ENCODE measurements at places on chromosomes 2 and 18. TPM values are rescaled to one million over a fixed set of nuclear protein-coding genes. Genes with fewer than 3 reads are reported as not detected.

DNA sequence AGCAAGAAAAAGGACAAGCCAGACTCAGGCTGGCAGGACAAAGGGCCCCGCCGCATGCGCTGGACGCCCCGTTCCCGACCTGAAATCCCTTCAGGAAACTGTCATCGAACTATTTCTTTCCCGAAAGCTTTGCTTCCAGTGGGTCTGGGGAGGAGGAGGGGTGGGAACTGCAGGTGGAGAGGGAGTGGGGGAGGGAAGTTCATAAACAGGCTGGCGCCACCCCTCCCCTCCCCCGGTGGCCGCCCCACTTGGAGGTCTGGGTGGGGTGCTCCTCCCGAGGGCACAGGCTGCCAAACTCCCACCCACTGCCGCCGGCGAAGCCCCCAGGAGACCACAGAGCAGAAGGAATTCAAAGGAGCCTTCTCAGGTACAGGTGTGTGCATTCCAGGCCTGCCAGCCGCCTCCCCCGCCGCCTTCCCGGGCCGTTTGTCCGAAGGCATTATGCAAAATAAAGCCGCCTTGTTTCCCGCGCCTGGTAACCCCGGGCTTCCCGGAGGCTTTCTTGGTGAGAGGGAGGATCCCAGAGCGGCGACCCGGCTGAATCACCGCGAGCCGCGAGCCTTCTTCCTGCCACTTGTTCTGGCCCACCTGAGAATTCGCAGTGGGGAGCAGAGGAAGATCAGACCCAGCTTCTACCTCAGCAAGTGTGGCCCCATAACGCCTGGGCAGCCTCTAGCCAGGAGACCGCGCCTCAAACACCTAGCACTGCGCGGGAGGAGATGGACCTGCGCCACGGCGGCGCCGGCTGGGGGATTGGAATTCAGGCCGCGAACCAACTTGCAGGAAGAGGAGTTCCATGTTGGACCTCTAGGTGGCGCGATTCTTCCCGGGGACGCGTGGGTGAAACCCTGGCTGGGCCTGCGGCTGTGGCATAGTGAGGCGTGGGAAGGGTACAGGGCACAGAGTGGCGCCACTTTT is 101.9 kb downstream of the FOXI3 start:
- DNase-seq, result no peak

DNA sequence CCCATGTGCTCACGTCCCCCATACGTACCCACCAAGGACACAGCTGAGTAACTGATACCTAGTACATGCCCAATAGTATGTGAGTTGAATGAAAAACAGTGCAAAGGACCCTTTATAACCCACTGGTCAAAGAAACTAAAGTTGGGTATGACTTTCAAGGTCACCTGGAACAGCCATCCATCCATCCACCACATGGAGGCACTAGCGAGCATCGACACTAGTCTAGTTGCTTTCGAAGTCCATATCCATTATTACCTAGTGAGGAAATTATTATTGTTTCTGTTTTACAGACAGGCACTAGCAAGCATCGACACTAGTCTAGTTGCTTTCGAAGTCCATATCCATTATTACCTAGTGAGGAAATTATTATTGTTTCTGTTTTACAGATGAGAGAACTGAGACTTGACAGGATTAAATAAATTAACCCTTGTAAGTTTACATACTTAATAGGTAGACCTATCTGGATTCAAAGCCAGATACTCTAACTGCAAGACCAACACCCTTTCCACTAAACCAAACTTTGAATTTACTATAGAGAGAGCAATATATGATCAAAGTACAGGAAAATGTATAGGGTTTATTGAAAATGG is 233.7 kb downstream of the METTL4 start:
- no peak for DNase-seq

DNA sequence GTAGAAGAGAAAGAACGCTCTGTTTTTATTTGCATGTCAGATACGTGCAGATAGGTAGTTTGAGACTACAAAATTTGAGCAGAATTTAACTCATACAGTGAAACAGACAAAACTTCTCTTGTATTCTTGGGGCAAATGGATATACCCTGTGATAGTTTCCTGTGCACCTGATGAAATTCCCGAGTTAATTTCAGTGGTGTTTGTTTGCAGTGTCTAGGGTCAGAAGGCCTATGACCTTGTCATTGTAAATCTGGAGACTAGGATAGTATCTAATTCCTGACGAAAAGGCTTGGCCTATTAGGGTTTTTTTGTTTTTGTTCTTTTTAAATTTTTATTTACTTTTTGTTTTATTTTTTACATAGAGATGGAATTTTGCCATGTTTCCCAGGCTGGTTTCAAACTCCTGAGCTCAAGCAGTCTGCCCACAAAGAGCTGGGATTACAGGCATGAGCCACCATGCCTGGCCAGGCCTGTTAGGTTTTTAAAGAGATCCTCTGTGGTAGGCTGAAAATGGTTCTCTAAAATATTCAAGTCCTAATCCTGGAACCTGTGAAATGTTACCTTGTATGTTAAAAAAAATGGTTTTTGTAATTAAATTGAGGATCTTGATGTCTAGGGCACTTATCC is 17.6 kb downstream of the LCLAT1 start:
- DNase-seq, result no peak

The CCL20 gene
- total RNA-seq, result not detected

The DNAH6 gene
- 0.49 TPM for total RNA-seq

Data from vagina (tissue), 2 donors.